ENCODE measurements at places on chromosomes 6 and 20.
A peak's percentile ranks its signal among the peaks of the same experiment; 100 is the strongest.

GRCh38 chr6:63352544-63353285 lies 32.9 kb upstream of the LGSN start:
- no peak for DNase-seq

DNA sequence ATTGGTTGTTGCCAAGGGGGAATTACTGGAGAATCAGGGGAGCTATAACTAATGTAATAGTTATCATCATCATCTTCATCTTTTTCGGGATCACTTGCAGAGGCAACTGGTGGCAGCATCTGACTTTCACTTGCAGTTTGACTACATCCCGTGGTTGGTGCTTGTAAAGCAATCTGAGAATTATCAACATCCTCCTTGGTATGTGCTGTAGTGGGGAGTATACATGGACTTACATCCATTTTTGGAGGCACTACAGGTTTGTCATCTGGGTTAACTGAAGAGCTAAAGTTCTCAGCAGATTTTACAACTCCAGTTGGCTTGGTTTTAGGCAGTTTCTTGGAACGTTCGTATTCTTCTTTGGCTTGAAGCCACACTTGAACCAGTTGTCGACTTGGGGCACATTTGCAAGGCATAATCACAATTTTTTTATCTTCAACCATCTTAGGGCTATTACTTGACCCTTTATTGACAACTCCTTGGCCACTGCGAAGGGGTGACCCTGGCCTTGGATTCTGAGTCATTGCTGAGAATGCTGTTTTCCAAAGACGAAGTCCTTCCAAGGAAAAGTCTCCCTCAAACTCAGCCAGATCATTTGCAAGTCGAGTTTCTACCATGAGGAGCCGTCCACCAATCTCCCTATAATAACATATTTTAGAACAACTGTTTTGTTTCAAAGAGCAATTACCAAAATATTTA lies 115.5 kb downstream of the REV3L start:
- DNase-seq: no peak

- no peak for DNase-seq
Observed at GRCh38 chr6:131451321-131452144, 121.5 kb upstream of the ARG1 start.

- DNase-seq: no peak
Observed at GRCh38 chr6:24272148-24272547, 85.7 kb downstream of the DCDC2 start.

DNA sequence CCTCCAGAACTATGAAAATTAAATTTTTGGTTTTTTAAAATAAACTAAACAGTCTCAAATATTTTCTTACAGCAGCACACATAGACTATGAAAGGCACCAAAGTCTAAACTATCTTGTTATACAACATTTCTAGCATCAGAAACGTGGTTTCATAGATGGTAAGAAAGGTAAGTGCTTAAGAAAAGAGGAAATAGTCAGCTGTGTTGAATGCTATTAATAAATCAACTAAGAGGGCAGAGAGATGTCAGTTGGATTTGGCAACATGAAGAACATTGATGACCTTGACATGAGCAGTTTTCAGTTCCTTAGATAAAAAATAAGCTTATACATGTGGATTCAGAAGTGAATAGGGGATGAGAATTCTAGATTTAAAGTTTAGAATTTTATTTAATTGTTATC lies 113.6 kb downstream of the RFX6 start:
- DNase-seq: no peak

GRCh38 chr6:38603966-38604365 lies 35.8 kb downstream of the BTBD9 start:
- DNase-seq: no peak

- DNase-seq: no peak
Observed at GRCh38 chr6:93721386-93722048, 302.2 kb upstream of the EPHA7 start.

- DNase-seq: no peak
Observed at GRCh38 chr6:147267658-147268057, 63.4 kb downstream of the STXBP5 start.

- no peak for DNase-seq
Observed at GRCh38 chr20:1938464-1939269, 43.5 kb downstream of the SIRPA start.

DNA sequence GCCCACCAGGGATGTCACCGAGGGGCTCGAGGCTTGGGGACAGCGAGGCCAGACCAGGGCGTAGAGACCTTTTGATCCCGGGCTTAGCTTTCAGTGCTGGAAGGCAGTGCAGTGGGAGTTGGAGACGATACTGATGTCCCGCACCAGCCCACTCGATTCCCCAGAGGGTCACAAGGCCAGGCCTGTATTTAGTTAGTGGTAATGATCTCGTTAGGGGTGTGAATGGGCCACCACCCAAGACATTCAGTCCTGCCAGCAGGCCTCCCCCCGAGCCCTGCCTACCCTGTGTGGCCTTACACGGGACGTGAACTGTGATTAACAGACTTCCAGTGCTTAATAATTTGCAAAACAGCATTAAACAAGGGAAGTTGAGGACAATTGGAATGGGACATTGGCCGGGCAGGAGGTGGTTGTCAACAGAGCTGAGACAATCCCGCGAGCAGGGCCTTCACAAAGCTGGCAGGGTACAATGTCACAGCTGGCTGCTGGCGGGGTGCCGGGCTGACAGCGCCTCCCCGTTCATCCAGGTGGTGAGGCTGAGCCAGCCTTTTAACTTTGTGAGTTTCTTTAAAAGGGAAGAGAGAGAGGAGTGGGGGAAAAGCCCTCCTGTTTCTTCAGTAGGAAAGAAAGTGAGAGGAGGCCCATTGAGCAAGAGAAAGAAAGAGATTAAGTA lies 175.3 kb upstream of the RALGAPA2 start:
- DNase-seq: no peak

DNA sequence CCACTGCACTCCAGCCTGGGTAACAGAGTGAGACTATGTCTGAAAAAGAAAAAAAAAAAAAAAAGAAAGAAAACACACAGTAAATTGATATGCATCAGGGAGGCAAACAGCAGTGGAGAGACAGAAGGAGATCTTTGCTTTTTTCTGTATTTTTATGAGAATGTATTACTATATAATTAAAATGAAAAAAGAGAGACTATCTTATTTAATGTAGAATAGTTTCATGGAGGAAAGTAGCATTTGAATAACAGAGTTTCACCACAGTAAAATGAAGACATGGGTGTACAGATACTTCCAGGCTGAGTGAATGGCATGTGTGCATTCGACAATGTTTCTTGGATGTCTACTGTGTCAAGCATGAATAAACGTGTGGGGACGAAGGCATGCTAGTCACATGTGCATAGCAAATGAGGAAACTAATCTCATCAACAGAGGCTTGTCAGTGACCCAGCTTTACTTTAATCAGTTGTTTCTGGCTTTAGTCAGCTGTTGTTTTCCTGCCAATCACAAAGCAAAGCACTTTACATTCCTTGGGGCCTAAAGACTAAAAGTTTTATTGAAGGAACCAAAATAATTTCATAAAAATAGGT lies 55.5 kb upstream of the ARMH2 start:
- no peak for DNase-seq

DNA sequence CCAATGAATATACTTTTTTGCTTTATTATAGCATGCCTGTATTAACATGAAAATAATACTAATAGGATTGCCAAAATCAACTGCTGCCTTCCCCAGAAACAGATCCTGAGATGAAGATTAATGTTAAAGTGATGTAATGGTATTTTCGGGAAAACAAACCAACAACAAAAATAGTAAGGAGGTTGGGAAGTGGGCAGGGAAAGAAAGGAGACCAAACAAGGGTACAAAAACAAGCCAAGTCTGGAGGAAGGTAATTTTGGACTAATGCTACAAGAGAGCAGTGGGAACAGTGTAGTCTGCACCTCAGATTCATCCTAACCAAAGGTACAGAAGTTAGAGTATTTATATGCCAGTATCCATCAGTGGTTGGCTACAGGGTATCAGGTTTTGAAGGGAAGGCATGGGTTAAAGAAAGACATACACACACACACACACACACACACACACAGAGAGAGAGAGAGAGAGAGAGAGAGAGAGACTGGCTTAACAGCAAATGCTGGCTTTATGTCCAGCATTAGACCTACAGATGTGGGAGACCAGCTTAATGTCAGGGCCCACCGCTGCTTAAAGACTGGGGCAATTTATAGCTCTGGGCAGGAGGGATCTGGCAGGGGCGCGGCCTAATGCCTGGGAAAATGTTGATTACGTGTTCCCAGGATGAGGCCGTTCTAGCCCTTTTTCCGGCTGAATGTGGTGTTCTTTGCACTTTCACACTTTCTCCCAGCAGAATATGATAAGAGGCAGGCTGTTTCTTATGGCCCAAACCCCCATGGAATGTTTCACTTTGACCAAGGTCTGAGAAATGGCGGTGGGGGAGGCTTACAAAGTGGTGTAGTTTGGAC lies 3.8 kb upstream of the SLC17A1 start:
- DNase-seq: no peak

- no peak for DNase-seq
Observed at GRCh38 chr20:43925801-43926200, 11.1 kb downstream of the TOX2 start.

DNA sequence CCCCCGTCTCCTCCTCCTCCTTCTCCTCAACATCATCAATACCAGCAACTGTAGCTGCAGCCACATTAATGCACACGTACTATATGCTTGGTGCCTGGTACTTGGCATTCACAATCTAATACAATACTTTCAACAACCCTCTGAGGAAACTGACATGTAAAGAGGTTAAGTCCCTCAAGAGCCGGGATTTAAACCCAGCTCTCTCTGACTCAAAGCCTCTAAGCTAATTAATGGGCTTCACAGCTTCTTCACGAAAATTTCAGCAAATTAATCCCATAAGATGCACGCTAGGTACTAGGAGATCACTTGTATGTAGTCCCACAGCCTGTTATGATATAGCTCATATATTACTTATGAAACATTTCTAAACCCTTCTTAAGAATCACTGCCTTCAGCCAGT lies 73.1 kb upstream of the IPCEF1 start:
- no peak for DNase-seq

DNA sequence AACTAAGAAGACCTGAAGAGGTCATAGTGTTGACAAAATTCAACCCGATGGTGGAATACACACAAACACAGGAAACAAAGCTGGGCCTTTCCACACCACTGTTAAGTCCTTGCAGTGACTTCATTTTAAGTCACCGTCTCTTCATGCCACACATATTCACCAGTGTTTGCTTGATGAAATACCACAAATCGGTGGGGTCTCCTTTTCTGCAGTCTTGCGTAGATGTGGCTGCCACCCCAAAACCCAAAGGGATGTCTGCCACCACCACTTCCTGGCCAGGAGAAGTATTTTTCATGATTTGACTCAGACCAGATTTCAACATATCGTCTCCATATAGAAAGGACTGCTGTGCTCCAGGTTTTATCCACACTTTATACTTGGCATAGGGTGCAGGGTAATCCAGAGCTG lies 11.0 kb upstream of the COL10A1 start:
- DNase-seq: peak; percentile 42

- DNase-seq: no peak
Observed at GRCh38 chr6:123203928-123204327, 207.9 kb downstream of the CLVS2 start.

- no peak for DNase-seq
Observed at GRCh38 chr6:150254770-150255169, 111.9 kb downstream of the PPP1R14C start.

GRCh38 chr6:684831-685636 lies 7.9 kb downstream of the EXOC2 start:
- DNase-seq: peak; percentile 38

DNA sequence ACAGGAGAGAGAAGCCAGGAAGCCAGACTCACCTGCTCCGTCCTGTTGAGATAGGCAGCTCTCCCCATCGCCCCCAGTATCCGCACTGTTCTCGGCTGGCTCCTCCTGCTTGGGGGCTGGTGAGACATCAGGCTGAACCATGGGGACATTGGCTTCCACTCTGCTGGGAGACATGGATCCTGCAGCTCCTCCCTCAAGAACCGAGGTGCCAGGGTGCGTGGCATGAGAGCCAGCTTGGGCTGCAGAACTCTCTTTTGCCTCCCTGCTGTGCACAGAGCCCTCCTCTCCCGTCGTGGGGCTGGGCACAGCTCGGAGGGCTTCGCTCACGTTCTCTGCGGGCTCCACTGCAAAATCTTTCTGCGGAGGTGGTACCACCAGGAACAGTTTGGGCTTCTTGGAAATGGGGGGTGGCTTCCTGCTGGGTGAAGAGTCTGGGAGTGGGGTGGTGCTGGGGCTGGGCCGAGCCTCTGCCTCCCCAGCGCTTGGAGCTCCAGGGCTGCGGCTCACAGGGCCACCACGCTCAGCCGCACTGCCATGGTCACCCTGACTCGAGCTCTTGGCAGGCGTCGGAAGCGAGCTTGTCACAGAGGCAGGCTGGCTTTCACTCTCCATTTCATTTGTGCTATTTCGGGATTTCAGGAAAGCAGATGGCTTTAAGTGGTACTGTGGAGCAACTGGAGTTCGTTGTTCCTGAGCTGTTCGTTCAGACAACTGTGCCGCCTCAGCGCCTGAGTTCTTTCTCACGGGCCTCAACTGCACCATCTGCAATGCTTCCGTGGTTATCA lies 26.5 kb downstream of the HEBP2 start:
- no peak for DNase-seq

DNA sequence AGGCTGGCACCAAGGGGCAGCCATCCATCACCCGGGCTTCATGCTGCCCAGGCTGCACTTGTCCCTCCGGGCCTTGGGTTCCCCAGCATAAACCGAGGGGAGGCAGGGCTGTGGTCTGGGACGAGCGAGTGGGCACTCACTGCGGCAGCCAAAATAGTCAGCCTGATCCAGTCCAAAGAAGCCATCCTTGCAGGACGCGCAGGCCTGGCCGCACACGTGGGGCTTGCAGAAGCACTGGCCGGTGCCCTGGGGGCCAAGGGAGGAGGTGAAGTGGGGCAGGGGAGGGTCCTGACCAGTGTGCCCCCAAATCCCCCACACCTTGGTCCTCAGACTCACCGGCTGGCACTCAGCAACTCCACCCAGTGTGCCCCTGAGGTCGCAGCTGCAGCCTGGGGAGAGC lies 32.1 kb downstream of the ADRM1 start:
- no peak for DNase-seq

DNA sequence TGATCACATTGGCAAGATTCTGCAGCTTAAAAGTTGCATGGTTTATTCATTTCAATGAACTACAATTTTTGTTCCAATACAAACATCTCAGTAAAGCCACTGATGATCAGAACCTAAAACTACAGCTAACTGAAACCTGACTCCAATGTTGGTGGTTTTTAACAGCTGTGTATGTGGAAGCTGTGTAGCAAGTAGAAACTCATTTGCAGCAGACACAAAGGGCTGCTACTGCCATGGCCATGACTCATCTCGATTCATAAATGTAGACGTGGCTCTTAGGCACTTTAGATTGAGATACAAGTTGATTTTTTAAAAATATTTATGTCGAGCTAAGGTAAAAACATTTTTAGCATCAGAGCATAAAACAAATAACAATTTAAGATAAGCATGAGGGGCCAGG lies 19.5 kb upstream of the MAP3K4 start:
- DNase-seq: no peak

- no peak for DNase-seq
Observed at GRCh38 chr6:162671580-162672165, 55.9 kb downstream of the PRKN start.

DNA sequence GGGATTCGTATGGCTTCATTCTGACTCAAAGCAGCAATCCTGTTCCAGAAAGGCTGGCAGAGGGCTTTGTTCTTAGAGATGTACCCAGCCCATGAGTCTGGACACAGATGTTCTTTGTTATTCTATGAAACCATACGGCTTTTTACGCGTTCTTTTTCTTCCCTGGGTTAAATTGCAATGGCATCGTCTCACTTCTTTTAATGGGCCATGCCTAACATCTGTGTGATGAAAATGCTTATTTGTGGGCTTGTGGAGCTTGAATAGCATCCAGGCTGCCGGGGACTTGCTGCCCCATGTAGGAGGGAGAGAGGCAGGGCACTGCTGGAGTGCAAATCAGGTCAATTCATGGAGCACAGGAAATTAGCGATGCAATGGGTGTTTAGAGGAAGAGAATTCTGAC lies 19.4 kb downstream of the FAM50B start:
- DNase-seq: peak; percentile 20

GRCh38 chr20:44207126-44207723 lies 3.3 kb downstream of the OSER1 start:
- DNase-seq: no peak
